ENCODE measurements at places on chromosomes 1 and 21.

DNA sequence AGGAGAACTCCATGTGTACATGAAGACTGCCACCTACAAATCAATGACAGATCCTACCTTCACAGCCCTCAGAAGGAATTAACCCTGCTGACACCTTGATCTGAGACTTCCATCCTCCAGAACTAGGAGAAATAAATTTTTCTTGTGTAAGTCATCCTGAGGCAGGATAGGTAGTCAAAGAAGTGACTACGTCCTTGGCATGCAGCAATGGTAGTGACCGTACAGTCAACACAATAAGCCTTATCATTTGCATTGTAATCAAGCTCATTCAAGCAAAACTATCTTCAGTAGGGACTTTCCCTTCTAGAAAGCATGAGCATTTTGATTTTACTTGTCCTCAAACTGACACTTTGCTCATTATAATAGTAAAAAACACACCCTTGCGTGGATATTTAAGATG is 64.0 kb upstream of the KCNK1 start:
- DNase-seq: no peak

DNA sequence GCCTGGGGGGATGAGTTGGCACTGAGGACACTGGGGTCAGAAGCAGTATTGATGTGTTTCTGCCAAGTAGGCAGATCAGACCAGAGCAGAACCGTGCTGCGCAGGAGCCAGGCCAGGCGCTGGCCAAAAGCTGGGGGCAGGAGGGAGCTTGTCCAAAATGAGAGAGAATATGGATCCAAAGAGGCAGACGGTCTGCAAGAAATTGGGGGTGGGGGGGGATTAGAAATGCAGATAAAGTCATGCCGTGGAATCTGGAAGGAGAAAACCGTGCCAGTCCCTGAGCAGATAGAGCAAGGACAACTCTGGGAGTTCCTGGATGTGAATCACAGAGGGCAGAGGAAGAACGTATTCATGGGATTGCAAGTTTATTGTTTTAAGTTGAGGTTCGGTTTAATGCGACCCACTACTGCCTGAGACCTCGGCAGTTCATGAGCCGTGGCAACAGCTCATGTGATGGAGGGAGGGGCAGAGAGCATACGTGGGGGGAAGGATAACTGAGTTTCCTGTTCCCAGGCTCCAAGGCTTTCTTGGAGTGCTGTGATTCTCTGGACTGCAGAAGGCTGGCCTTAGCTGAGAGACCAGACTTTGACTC is 224.0 kb downstream of the FGGY start:
- no peak for DNase-seq

DNA sequence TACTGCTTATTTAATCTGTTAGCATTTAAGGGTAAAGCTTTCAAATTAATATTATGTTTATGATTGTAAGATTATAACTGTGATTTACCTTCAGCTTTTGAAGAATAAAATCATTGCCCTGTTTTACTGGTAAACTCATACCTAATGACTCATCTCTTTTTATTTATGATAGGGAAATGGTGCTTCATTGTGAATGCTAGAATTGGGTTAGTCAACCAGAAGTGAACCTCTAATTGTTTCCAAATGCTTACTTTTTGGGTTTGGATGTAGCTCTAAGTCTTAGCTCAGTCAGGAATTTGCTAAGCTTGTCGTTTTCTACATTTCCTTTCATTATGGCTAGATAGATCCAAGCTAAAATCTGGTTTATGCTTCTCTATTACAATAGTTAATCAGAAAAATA is 59.4 kb downstream of the SLC30A7 start:
- no peak for DNase-seq

DNA sequence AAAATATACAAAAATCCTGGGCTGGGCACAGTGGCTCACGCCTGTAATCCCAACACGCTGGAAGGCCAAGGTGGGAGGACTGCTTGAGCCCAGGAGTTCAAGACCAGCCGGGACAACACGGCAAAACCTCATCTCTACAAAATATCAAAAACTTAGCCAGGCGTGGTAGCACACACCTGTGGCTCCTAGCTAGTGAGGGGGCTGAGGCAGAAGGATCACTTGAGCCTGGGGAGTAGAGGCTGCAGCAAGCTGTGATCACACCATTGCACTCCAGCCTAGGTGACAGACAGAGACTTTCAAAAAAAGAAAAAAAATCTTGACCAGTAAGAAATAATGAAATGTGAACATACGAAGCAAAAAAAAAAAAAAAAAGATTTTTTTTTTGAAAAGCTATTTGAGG is 52.1 kb downstream of the ARID4B start:
- no peak for DNase-seq

- no peak for DNase-seq
Measured at GRCh38 chr1:68011657-68012375, 38.6 kb downstream of the DIRAS3 start.

- no peak for DNase-seq
Measured at GRCh38 chr1:11563560-11564069, 84.7 kb downstream of the DISP3 start.

GRCh38 chr1:65940126-65940525 is 147.4 kb downstream of the PDE4B start:
- no peak for DNase-seq

- no peak for DNase-seq
Measured at GRCh38 chr1:87950369-87950768, 621.7 kb downstream of the LMO4 start.

DNA sequence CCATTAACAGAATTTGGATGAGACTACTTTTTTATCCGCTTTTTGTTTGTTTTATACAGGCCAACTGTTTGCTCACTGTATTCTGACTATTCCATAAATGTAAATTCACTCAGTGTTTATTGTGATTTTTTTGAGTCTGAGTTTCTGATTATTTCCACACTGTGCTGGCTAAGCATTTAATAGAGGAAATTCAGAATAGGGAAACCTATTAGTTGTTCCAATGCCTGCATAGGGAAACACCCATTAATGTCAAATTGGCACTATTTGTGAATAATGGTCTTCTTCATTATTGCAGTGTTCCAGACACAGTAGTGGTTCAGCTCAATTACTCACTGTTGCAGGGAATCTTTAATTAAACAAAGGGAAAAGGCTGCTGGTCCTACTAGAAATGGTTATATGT is 174.7 kb upstream of the SGIP1 start:
- DNase-seq: no peak

GRCh38 chr1:228171221-228171891 is 5.8 kb downstream of the IBA57 start:
- DNase-seq: no peak
